Activated CD4-positive, alpha-beta memory T cell treated with anti-CD3 and anti-CD28 coated beads for 36 hours (primary cell): ENCODE measurements at places on chromosomes 3 and 15. TPM values are rescaled to one million over a fixed set of nuclear protein-coding genes. Genes with fewer than 3 reads are reported as not detected.

GRCh38 chr3:105715372-105715771 is 153.4 kb downstream of the CBLB start:
- no peak overlapping the region for H3K27ac ChIP-seq
- no peak overlapping the region for H3K4me3 ChIP-seq
- H3K4me1 ChIP-seq = peaks cover 8% of the 10 kb centered on the region
- H3K36me3 ChIP-seq = peaks cover 55% of the 10 kb centered on the region

- no peaks in the 10 kb centered on the region for H3K36me3 ChIP-seq
- H3K4me1 ChIP-seq = peaks cover 23% of the 10 kb centered on the region
- peak overlapping the region; percentile 5 for H3K4me3 ChIP-seq
- DNase-seq = peak; percentile 67
- no peaks in the 10 kb centered on the region for H3K27me3 ChIP-seq
- peak overlapping the region; percentile 53 for H3K27ac ChIP-seq
These were observed 16.7 kb upstream of the CMTM7 start for GRCh38 chr3:32374788-32375595.

- no peaks in the 10 kb centered on the region for H3K36me3 ChIP-seq
- DNase-seq = no peak
- H3K4me1 ChIP-seq = no peaks in the 10 kb centered on the region
- H3K27ac ChIP-seq = no peak overlapping the region
These were observed 613.4 kb upstream of the CFAP20DC start for GRCh38 chr3:59663076-59663850.

- H3K27ac ChIP-seq = no peak overlapping the region
- no peak overlapping the region for H3K4me3 ChIP-seq
- H3K36me3 ChIP-seq = no peaks in the 10 kb centered on the region
- H3K27me3 ChIP-seq = peaks cover 7% of the 10 kb centered on the region
- DNase-seq = no peak
These were observed 12.4 kb upstream of the TOP2B start for GRCh38 chr3:25677121-25677520.

DNA sequence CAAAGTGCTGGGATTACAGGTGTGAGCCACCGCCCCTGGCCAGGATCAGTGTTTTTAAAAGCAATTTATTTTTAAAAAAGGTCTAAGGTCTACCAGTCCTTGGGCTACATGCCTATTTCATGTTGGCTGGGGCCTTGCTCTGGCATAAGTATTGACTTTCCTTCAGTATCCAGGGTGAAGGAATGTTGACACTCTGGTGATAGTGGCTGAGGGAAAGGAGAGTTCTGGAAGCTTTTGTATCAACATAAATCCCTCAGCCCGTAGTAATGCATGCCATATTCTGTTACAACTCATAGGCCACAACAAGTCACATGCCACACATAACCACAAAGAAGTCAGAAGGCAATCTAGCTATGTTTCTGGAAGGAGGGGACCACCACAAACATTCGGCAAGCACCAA is 273.9 kb downstream of the ROBO2 start:
- no peaks in the 10 kb centered on the region for H3K4me1 ChIP-seq
- no peaks in the 10 kb centered on the region for H3K27me3 ChIP-seq
- no peaks in the 10 kb centered on the region for H3K36me3 ChIP-seq
- DNase-seq = no peak
- no peak overlapping the region for H3K4me3 ChIP-seq
- H3K27ac ChIP-seq = no peak overlapping the region

DNA sequence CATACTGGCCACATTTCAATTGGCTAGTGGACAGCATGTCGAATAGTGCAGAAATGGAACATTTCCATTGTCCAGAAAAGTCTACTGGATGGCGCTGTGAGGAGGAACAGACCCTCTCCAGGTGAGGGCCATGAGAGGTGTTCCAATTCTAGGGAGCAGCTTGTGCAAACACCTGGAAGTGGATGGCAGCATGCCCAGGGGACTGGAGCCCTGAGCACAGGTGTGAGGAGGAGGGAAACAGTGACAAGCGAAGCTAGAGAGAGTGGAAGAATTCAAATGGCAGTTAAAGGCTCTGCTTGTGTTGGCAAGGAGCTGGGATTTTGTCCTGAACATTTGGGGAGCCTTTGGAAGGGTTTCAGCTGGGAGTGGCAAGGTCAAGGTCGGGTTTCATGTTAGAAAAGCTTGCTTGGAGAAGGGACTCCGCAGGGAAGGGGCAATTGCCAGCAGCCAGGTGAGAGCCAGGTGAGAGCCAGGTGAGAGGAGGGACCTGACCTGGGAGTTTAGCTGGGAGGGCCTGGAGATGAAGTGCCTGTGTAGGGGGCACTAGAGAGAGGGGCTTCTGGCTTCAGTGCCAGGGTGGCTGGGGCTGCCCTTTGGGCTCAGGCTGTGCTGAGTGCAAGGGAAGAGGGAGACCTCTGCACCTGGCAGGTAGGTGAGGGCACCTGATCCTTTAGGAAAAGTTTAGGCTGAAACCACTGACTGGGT is 93.8 kb downstream of the LINGO1 start:
- H3K4me1 ChIP-seq = peaks cover 8% of the 10 kb centered on the region
- no peak for DNase-seq

DNA sequence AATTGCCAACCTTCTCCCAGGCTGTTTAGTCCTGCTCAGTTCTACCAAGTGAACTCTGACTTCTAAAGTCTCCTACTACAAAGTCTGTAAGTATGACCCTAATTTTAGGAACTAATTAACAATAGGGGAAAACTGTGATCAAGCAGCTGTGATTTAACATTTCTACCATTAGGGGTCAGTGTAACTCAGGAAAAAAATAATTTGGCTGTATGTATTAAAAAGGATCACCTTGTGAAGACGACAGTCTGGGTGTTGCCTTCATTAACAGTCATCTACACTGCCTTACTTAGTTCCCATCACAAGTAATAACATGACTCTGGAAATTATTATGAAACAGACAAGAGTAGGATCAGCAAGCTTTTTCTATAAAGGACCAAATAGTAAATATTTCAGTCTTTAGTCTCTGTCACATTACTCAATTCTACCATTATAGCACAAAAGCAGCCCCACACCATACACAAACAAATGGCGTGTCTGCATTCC is 4.2 kb upstream of the NPHP3 start:
- H3K4me1 ChIP-seq = peaks cover 12% of the 10 kb centered on the region
- no peak overlapping the region for H3K4me3 ChIP-seq
- H3K36me3 ChIP-seq = peaks cover 4% of the 10 kb centered on the region

- H3K4me1 ChIP-seq = no peaks in the 10 kb centered on the region
- no peak overlapping the region for H3K27ac ChIP-seq
- H3K36me3 ChIP-seq = no peaks in the 10 kb centered on the region
- H3K27me3 ChIP-seq = no peaks in the 10 kb centered on the region
These were observed 61.9 kb downstream of the TM4SF4 start for GRCh38 chr3:149536429-149536828.

DNA sequence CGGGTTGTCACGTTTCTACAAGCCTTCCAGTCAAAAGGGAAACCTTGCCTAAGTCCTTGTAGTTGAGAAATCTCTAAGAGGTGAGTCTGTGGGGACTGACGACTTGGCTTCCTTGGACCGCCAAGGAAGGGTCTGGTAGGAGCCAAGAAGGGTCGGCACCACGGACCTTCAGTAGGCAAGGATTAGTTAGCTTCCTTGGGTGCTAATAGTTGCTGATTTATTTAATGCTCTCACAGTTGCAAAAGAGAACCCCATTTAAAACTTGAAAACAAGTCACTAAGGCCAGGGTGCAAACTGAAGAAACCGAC is 361 bp upstream of the LCMT2 start:
- no peak for DNase-seq
- H3K36me3 ChIP-seq = peaks cover 27% of the 10 kb centered on the region
- peak overlapping the region; percentile 99 for H3K27ac ChIP-seq
- H3K27me3 ChIP-seq = no peaks in the 10 kb centered on the region
- peaks cover 38% of the 10 kb centered on the region for H3K4me1 ChIP-seq
- peak overlapping the region; percentile 92 for H3K4me3 ChIP-seq

DNA sequence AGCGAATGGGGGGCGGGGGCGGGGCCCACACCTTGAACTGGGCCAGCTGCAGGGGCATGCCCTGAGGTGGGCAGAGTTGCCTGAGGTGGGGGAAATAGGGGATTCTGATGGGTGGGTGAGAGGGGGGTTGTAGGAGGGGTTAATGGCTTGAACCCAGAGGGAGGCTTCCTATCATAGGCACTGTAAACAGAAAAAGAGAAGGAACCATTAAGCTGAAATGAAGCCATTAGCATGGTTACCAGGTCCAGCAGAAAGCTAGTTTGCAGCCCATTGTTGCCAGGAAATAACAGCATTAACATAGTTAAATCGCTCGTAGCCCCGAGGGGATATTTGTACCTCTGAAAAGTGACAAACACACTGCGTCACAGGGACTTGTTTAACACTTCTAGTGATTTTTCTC is 29.0 kb downstream of the ETV5 start:
- peaks cover 29% of the 10 kb centered on the region for H3K27me3 ChIP-seq
- H3K27ac ChIP-seq = no peak overlapping the region
- peaks cover 2% of the 10 kb centered on the region for H3K36me3 ChIP-seq
- H3K4me3 ChIP-seq = no peak overlapping the region
- no peak for DNase-seq

DNA sequence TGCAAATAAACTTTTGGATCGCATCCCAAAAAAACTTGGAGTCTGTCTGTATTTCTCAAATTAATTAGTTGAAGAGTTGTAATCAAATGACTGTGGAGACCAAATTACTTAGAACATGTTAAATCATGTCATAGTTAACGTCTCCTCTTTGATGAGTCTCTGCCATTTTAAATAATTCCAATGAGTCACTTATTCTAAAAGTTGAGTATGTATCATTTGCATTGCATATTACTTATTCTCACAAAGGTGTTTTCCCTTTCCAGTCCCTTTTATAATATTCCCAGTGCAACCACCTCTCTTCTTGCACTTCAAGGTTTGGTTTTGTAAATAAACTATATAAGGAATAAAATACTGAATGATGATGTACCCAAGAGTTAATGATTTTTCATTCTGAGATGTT is 36.0 kb upstream of the MBNL1 start:
- peak overlapping the region; percentile 80 for H3K27ac ChIP-seq
- DNase-seq = no peak
- H3K36me3 ChIP-seq = peaks cover 2% of the 10 kb centered on the region

DNA sequence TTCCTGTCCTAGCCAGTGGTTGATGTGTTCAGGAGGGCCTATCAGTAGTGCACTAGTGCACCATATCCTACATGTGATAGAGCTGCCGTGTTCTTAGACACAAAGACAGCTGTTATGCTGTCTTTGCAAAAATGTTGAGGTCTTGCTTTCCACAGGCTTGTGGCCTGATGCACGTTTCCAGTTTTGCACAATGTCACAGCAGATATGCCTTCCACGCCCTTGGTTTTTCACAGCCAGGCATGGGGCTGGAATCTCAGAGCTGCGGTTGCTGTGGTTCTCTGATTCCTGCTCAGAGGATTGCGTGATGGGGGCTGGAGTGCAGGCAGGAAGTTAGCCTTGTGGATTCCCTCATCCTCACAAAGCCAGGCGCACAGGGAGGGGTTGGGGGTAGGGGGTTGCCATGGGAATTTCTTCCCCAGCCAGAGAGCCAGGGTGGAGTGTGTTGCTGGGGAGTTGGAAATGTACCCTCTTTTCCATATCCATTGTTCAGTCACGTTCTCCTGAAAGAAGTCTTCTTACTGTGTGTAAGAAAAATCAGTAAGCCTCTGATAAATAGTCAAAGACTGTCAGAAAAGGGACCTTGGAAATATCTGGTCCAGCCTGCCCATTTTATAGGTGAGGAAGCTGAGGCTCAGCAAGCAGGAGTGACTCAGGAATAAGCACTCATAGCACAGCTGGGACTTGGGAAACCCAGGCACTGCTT is 79.4 kb downstream of the SMAD3 start:
- H3K4me1 ChIP-seq = peaks cover 95% of the 10 kb centered on the region
- H3K4me3 ChIP-seq = no peak overlapping the region
- peak; percentile 54 for DNase-seq

GRCh38 chr3:182979103-182979673 is 1.1 kb downstream of the DCUN1D1 start:
- peaks cover 20% of the 10 kb centered on the region for H3K4me1 ChIP-seq
- H3K27me3 ChIP-seq = no peaks in the 10 kb centered on the region
- peak overlapping the region; percentile 73 for H3K27ac ChIP-seq
- DNase-seq = no peak
- H3K4me3 ChIP-seq = peak overlapping the region; percentile 83

- peak overlapping the region; percentile 87 for H3K4me3 ChIP-seq
- no peak for DNase-seq
- H3K36me3 ChIP-seq = peaks cover 14% of the 10 kb centered on the region
- peak overlapping the region; percentile 89 for H3K27ac ChIP-seq
These were observed 1.8 kb downstream of the IFT122 start for GRCh38 chr3:129441782-129442181.

DNA sequence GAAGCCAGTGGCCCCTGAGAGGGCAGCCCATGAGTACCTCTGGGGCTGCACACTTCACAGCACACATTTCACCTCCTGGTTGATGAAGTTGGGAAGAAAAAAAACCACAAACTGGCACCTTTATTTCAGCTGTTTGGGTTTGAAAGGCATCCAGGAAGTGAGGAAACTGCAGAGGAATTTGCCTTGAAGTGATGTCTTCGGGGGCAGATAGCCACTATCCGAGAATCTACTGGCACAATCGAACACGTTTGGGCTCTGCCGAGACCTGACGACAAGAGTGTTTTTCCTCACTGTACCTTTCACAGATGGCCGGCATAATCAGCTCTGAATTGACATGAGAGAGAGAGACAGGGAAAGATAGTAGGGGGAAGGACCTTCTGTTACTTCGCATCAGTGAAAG is 59.7 kb downstream of the LRIG1 start:
- H3K4me3 ChIP-seq = no peak overlapping the region
- H3K27me3 ChIP-seq = no peaks in the 10 kb centered on the region
- peaks cover 26% of the 10 kb centered on the region for H3K4me1 ChIP-seq
- DNase-seq = no peak
- no peak overlapping the region for H3K27ac ChIP-seq

DNA sequence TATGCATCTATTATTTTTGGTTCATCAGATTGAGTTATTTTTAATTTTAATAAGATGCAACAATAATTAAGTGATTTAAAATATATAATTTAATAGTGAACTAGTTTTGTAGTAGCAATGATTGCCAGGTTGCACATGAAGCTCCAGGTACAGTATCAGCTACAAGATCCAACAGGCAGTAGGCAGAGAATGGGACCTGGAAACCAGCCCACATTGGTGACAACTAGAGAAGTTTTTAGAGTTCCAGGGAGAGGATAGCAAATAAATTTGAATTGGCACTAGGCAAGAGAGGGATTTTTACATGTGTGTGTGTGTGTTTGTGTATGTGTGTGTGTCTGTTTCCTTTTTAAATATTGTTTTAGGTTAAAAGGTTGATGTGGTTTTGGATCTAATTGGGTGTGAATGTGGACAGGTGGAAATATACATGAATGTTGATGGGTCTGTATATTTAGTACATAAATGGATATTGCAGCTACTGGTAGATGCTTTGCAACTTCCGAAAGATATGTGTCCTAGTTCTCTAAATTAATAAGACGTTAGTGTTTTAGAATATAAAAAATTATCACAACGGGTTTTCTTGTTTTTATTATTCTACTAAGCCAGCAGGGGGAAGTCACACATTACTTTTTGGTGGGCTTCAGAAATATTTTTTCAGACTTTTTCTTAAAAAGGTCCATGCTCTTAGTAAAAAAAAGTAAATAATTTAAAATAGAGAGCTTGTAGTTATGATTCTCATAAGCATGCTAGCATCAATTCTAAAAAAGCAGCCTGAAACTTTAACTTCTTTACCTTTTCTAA is 110.1 kb upstream of the GBE1 start:
- no peaks in the 10 kb centered on the region for H3K4me1 ChIP-seq
- H3K27me3 ChIP-seq = peaks cover 2% of the 10 kb centered on the region
- no peak for DNase-seq
- H3K27ac ChIP-seq = no peak overlapping the region

- no peak overlapping the region for H3K4me3 ChIP-seq
- peaks cover 5% of the 10 kb centered on the region for H3K4me1 ChIP-seq
- no peaks in the 10 kb centered on the region for H3K36me3 ChIP-seq
- H3K27me3 ChIP-seq = no peaks in the 10 kb centered on the region
- no peak overlapping the region for H3K27ac ChIP-seq
These were observed 89.3 kb upstream of the CCDC80 start for GRCh38 chr3:112730210-112730609.

The KLHL40 gene
- not detected for total RNA-seq

The DHFR2 gene
- 9.7 TPM for total RNA-seq

The BCL2A1 gene
- 111 TPM for total RNA-seq

The RAB8B gene
- total RNA-seq = 109 TPM

The LMLN gene
- total RNA-seq = 3.8 TPM

The CFAP92 gene
- not detected for total RNA-seq
